ENCODE measurements at places on chromosomes 7 and 10.
A peak's percentile ranks its signal among the peaks of the same experiment; 100 is the strongest.

DNA sequence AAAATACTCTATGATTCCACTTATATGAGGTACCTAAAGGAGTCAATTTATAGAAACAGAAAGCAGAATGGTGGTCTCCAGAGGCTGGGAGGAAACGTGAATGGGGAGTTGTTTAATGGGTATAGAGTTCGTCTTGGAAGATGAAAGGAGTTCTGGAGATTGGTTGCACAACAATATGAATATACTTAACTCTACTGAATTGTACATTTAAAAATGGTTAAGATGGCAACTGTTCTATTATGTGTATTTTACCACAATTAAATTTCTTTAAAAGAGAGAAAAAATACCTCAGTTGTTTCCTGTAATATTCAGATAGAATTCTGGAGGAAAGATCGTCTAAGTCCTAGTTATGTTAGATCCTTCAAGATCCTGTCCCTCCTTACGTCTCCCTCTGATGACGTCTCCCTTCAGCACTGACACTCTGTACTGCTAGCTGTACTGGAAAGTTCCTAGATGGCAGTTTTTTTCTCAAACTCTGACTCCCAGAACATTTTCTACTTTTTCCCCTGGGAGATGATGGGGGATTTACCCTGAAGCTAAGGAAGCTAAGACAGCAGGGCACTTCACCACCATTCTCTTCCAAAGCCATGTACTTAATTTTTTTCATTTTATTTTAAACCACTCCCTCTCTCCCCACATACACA, 53.2 kb upstream of the CAV2 start:
- no peak for DNase-seq

DNA sequence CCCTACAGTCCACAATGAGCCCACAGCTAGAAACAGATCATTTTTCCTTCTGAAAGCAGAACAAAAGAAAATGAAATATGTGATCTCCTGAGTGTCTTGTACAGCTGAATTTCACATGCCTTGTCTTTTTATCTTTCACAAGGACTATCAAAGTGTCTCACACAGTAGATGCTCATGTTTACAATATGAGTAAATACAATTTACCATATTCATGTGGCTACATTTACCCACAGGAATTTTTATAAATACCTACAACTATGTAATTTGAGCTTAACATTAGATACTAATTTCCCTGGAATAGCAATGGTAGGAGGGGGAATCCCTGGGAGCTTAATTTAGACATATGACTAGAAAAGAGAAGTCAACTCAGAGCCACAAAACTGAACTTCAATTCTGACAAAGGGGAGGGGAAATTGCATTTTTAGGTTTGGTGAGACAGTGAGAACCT, 186.2 kb downstream of the MACC1 start:
- DNase-seq: no peak

GRCh38 chr7:98998821-98999725, 120.7 kb downstream of the TRRAP start:
- DNase-seq: no peak

DNA sequence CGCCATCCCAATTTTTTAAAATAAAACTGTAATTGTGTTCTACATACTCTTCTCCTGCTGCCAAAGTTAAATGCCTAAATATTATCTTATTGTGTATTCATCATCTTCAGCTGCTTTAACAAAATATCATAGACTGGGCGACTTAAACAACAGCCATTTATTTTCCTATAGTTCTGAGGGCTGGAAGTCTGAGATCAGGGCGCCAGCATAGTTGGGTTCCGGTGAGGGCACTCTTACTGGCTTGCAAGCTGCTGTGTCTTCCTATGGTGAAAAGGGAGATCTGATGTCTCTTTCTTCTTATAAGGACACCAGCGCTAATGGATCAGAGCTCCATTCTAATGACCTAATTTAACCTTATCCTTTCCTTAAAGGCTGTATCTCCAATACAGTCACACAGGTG, 30.4 kb downstream of the CSTF2T start:
- no peak for DNase-seq

GRCh38 chr7:150954201-150954985, 23.7 kb downstream of the KCNH2 start:
- no peak for DNase-seq

GRCh38 chr7:150357270-150357669, 11.4 kb upstream of the REPIN1 start:
- DNase-seq: peak; percentile 68

- DNase-seq: no peak
Measured at GRCh38 chr10:112658900-112659638, 212.1 kb downstream of the VTI1A start.

DNA sequence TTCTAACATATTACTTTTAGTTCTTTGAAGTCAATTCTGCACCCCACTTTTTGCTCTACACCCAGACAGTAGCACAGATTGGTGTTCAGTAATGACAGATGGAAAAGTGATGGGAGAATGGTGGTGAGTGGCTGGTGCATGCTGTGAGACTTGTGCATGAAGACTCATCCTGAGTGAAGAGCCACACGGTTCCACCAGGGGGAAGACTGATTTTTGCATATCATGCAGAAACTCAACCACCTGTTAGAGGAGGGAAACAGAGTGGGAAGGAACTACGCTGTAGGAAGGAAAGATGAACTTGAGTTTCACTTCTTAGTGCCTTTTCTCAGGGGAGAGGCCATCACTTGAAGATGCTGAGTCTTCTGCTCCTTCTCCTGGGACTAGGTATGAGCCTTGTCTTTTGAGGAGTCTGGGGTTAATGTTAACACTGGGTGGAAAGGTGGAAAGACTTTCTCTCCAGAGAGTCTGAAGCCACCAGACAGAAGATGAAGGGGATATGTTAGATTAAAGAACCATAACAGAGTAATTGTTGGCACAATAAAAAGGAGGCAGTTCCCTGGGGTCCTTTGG, 9.3 kb upstream of the PRSS1 start:
- no peak for DNase-seq

DNA sequence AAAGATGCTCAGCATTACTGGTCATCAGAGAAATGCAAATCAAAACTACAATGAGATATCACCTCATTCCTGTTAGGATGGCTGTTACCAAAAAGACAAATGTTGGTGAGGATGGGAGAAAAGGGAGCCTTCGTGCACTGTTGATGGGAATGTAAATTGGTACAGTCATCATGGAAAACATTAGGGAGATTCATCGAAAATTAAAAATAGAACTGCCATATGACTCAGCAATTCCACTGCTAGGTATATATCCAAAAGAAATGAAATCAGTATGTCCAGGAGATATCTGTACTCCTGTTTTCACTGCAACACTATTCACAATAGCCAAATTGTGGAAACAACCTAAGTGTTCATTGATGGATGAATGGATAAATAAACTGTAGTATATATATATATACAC, 228.1 kb downstream of the ACTR3B start:
- no peak for DNase-seq

DNA sequence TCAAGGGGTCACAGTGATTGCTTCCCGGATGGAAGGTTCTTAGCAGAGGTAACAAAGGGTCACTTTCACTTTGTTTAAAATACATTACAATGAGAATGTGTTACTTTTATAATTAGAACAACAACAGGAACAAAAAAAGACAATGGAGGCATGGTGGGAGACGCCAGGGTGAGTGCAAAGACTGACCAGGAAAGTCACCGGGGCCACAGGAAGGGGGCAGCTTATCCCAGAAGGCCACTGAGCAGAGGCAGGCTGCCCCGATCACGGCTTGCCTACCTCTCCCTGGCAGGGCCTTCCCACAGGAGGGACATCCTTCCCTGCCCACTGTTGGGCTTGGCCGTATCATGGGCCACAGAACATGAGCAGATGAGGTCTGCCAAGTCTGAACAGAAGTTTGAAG, 46.8 kb upstream of the ENO4 start:
- no peak for DNase-seq

DNA sequence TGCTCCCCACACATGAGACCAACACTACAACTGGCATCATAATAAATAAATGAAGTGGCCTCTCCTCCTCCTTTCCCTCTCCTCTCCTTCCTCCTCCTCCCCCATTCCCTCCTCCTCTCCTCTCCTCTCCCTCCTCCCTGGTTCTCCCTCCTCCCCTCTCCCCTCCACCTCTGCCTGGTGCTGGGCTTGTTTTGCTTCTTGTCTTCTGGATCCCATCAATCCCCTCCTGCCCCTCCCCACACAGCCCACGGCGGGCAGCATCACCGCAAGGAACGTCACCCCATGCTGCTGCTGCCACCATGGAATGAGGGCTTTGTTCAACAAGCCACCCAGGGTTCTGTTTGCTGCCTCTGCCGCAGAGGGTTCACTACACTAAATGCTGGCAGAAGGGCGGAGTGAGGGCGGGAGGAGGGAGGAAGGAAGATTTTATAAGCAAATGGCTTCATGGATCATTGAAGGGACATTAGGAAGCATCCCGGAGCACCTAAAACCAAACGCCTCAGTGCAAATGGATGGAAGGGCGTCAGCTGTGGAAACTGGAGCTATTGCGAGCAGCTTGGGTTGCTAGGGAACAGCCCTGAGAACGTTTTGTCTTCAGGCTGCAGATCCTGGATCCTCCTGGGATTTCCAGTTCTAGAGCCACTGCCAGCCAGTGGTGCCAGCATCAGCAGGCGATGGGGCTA, 379.7 kb upstream of the ZMIZ1 start:
- DNase-seq: no peak

DNA sequence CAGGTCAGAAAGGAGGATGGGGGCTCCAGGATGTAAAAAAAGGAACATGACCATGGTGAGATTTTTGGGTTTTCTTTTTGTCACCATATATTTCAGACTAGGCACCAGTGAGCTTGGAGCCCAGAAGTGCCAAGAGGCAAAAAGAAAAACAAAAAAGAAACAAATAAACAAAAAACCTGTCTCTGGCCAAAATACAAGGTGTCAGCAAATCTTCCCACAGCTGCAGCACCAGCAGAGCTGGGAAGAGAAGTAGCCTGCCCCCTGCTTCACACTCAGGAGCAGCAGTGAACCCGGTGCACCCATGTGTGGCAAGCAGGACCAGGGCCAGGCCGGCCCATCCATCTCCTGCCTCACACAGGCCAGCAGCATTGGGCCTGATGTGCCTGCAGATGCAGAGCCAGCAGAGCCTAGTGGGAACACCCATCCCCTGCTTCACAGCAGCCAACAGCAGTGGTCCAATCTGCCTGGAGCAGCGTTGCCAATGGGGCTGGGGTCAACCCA, 34.7 kb upstream of the C10orf71 start:
- DNase-seq: no peak

DNA sequence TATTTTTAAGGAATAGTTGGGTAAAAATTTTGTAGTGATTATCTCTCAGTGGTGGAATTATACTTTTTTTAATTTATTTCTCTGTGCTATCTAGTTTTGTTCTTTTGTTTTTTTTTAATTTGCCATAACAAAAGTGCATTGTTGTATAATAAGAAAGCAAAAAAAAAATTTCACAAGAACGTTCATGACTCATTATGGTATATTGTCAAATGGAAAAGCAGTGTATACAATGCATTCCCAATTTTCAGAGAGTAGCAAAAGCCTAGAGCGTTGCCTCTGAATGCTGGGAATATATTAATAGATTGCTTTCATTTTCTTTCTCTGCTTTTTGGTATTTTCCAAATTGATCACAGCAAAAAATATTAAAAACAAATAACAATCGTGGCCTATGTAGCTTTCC, 46.3 kb upstream of the GPAM start:
- DNase-seq: no peak

- DNase-seq: no peak
Measured at GRCh38 chr7:73865738-73866445, 4.9 kb downstream of the TMEM270 start.

DNA sequence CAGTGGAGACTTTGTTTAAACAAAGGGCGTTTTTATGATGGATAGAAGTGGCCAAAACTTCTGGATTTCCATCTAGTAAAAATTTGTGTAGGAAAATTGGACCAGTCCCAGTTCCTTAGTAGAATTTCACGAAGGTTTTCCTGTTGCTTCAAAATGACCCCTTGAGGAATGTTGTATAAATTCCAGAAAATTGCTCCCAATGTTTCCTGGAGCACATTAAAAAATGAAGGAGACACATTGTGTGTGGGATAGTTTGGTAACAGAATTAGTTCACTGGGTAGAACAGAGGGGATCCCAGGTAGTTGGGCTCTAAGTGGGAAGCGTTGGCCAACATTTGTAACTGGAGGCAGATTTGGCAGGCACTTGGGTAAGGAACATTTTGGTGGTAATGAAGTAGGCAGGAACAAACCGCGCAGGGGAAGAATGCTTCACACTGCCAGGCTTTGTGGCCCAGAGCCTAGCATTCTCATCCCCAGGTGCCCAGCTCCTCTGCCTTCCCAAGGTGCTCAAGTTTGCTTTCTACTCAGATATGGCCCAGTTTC, 758.6 kb downstream of the AUTS2 start:
- DNase-seq: no peak

GRCh38 chr10:101018600-101019439, 12.1 kb downstream of the PDZD7 start:
- DNase-seq: peak; percentile 74

- no peak for DNase-seq
Measured at GRCh38 chr7:7830122-7830878, 111.9 kb upstream of the RPA3 start.

- DNase-seq: no peak
Measured at GRCh38 chr7:66376264-66376945, 171.3 kb downstream of the TPST1 start.

GRCh38 chr7:778968-779451, 51.9 kb upstream of the PRKAR1B start:
- no peak for DNase-seq

All from activated CD4-positive, alpha-beta T cell treated with anti-CD3 and anti-CD28 coated beads, Interleukin-2, amount 50 U/mL, for 1 hour (primary cell).